ENCODE measurements at places on chromosomes 12 and 14.
A peak's percentile ranks its signal among the peaks of the same experiment; 100 is the strongest.

DNA sequence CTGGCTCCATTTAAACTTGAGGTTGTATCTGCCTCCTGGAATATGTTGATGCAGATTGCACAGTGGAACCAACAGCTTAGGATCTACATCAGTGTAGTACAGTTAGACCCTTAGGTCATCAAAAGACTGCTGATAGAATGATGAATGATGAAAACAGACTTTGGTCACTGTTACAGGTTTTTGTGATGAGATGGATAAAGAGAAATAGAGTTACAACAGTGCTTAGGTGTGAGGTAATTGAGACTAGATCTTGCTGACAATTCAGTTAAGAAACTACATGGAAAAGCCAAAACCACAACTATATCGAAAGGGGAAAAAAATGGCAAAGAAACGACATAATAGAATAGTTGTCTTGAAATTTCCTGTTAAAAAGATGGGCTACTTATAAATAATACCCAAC lies 145.7 kb upstream of the LMNTD1 start:
- no peak for DNase-seq

DNA sequence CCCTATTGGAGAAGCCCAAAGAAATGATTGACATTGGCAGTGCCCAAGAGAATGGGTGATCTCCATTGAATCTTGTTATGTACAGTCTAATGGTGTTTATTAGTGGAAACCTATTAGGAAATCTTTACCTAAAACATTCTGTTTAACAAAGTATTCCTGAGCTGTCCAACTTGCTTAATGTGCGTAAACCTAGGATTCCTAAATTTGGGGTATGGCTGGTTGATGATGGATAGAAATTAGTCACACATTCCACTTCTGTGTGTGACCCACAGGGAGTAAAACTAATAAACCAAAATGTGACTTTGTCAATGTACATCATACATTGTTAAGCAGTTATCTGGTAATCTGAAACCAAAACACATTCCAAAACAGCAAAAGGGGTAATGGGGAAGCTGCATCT lies 761.3 kb downstream of the FSCB start:
- DNase-seq: no peak

GRCh38 chr14:64089920-64090319 lies 204.3 kb downstream of the ESR2 start:
- no peak for DNase-seq

DNA sequence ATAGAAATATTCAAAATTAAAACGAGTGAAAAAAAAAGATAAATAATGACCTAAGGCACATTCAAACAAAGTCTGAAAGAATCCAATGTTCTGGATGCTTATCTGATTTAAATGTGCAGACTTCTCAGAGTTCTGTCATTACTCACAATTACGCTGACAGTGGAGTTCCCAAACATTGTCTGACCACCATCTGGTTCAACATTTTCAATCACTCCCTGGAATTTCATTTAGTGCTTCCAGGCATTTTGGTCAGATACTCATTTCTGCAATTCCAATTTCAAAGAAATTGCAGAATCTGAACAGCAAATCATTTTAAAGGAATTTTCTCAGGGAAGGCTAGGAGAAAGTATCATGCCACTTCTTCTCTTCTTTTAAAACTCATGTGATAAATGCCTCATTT lies 398.2 kb upstream of the PDE3A start:
- DNase-seq: no peak

DNA sequence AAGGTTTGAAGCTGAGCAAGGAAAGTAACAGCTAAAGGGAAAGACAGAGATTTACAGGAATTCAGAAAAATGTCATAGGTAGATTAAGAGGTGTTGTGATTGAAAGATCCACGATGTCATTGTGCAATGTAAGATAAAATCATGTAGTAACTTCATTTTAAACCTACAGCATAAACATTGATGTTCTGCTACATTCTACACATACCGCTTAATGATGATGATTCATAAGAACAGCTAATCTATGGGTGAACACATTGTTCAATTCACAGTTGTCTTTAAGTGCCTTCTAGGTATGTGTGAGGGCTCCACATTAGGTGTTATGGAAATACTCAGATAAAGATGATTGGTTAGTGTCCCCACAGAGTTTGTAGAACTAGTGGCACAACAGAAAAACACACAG lies 170.9 kb downstream of the GRIP1 start:
- DNase-seq: no peak

- peak; percentile 15 for DNase-seq
These were observed 660 bp upstream of the HCFC2 start for GRCh38 chr12:104063712-104064030.

DNA sequence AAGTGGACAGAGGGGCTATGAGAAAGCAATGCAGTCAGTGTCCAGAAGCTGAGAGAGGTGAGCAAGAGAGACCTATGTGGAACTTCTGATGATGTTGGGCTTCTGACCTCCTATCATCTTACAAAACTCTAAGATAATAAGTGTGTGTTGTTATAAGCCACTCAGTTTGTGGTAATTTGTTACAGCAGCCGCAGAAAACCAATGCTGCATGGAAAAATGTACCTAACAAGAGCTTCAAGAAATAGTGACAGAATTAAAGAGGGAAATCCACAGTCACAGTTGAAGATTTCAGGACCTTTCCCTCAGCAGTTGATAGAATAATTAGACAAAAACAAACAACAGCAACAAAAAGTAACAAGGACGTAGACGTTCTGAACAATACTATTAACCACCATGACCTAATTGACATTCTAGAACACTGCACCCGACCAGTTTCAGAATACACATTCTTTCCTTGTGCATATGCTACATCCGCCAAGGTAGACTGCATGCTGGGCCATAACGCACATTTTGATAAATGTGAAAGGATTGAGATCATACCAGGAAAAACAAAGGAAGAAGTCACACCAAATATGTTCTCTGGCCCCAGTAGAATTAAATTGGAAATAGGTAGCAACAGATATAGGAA lies 1.8 kb upstream of the EVL start:
- no peak for DNase-seq

- peak; percentile 98 for DNase-seq
These were observed 257.8 kb upstream of the BTG1 start for GRCh38 chr12:92403210-92404175.

- DNase-seq: peak; percentile 7
These were observed 331.2 kb upstream of the FBXO33 start for GRCh38 chr14:39763402-39763890.

- no peak for DNase-seq
These were observed 4.8 kb downstream of the EMG1 start for GRCh38 chr12:6975297-6976032.

GRCh38 chr12:49253033-49253623 lies 11.8 kb upstream of the TUBA1C start:
- no peak for DNase-seq

GRCh38 chr14:73239393-73240241 lies 2.3 kb downstream of the PAPLN start:
- DNase-seq: no peak

DNA sequence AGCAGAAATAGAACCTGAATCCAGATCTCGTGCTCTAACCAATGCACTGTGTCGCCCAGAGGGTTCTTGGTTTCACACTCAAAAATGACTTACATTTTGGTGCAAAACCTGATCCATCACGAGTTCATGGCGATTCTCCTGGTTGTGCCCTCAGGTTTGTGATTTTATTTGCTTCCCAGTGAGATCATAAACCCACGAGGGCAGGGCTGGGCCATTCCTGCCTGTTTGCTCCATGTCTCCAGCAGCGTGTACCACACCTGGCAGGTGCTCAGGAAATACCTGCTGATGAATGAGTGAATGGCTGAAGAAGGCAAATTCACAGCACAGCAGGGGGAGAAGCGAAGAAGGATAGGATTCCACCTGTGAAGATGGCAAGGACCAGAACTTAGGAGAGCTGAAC lies 9.4 kb downstream of the ACACB start:
- no peak for DNase-seq

DNA sequence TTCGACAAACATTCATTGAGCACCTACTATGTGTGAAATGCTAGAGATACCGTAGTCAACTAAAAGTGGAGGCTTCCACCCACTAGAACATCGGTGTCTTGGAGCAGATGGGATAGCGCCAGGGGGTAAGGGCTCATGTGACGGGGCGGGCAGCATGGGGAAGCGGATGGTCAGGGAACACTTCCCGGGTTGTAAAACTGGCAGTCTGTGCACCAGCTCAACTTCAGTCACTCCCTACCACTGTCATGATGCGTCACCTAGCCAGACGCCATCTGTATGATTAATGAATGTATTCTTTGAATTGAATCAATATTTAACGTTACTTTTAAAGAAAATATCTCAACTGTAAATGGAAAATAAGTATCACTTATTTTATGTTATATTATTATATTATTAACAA lies 93.5 kb downstream of the PIWIL1 start:
- DNase-seq: no peak

DNA sequence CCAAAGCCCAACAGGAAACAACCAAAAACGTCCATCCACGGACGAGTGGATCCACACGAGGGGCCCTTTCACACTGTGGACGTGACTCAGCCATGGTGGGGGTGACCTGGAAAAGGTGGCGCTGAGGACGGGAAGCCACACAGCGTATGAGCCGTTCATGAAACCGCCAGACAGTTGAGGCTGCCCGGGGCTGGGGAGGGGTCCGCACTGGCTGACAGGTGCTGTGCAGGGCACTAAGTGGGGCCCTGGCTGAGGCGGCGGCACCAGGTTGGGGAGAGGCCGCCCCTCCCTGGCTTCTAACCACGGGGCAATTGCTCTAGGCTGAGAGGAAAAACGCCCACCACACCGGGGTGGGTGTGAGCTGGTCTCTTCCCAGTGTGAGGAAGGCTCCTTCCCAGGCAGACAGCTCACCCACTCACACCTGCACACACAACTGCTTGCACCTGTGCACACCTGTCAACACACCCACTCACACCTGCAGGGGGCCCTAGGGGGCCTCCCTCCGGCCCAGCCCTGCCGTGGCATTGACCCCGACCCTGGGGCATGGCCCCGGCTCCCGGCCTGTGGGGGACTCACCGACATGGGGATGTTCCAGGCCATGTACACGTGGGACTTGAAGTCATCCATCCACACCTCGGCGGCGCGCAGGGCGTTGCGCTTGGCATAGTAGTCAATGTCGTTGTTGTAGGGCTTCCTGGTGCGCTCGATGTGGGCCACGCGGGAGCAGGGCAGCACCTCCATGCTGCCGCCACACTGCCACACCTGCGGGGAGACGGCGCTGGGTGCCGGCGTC lies 58.9 kb downstream of the NOC4L start:
- no peak for DNase-seq

DNA sequence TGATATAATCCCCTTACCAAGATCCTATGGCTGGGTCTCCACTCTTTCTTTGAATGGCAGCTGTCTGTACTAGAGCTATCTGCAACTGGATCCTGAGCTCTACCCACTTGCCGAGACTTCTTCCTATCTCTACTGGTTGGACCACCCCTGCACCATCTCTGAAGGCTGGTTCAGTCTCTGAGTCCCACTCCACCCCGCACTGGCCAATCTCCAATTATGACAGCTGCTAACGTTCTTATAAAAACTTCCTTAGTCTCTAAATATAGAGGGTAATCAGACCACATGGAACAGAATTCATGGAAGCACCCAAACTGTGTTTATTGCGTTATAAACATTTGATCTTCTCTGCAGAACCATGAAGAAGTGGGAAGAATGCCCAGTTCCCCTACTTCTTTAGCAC lies 186.6 kb upstream of the EEA1 start:
- DNase-seq: no peak

- no peak for DNase-seq
These were observed 5.7 kb upstream of the JDP2 start for GRCh38 chr14:75422169-75422568.

DNA sequence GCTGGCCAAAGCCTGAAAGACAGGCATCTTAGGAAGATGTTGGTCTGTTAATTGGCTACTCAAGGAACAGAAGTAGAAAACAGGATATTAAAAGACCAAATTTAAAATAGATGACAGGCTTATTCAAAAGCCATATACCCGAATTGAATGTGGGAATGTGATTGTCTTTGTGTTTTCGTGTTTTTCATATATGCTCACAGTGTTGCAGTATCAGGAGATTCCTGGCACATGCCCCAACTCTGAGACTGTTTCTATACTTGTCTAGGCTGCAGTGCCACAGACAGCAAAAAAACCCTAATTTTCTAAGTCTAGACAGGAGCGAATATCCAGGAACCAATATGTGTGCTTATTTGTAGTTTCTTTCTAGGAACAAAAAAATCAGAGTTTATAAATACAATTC lies 57.4 kb upstream of the KRR1 start:
- DNase-seq: no peak

GRCh38 chr14:99382781-99383471 lies 97.7 kb downstream of the SETD3 start:
- no peak for DNase-seq

DNA sequence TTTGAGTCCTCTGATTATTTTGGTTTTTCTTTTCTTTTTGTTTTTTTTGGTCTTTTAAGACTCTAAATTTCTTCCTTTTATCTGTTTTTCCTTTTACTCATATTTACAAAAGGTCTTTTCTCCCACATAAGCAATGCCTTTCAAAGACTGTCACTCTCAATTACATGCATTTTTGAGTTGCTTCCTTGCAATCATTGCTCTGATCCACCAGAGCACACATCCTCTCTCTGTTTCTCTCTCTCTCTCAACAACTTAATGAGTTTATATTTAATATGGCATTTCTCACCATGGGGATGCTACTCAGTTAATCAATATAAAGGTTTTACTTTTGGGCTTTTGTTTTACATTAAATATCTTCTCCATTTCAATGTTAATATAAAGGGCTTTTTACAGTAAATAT lies 62.7 kb upstream of the OR10AD1 start:
- no peak for DNase-seq

DNA sequence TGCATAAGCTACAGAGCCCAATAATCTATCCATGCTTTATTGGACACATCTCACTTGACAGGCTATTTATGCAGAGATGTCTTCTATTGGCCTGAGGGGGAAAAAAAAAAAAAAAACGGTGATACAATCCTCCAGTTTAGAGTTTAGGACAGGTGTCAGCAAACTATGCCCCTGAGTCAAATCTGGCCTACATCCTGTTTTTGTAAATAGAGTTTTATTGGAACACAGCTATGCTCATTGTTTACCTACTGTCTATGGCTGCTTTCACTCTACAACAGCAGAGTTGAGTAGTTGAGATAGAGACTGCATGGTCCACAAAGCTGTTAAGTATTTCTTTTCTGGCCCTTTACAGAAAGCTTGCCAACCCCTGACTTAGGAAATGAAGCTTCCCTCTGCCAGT lies 403.1 kb downstream of the C12orf75 start:
- no peak for DNase-seq

- DNase-seq: no peak
These were observed 157.7 kb upstream of the AVPR1A start for GRCh38 chr12:63308671-63309070.

DNA sequence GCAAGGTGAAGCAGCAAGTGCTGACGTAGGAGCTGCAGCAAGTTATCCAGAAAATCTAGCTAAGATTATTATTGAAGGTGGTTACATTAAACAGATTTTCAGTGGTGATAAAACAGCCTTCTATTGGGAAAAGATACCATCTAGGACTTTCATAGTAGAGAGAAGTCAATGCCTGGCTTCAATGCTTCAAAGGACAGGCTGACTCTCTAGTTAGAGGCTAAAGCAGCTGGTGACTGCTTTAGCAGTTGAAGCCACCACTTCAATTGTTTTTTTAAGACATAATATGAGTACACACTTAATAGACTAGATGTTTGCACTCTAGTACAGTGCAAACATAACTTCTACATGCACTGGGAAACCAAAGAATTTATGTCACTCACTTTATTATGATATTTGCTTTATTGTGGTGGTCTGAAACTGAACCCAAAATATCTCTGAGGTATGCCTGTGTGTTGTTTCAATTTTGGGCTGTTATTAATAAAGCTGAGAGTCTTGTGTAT lies 1026.9 kb upstream of the FOXG1 start:
- no peak for DNase-seq
